ENCODE measurements at places on chromosomes 3 and 15.

GRCh38 chr15:95503640-95504225 lies 826.8 kb upstream of the NR2F2 start:
- no peak for DNase-seq

GRCh38 chr3:130761730-130762311 lies 15.2 kb upstream of the PIK3R4 start:
- DNase-seq, result no peak

- DNase-seq, result no peak
Measured at GRCh38 chr15:90211440-90212143, 10.5 kb downstream of the SEMA4B start.

DNA sequence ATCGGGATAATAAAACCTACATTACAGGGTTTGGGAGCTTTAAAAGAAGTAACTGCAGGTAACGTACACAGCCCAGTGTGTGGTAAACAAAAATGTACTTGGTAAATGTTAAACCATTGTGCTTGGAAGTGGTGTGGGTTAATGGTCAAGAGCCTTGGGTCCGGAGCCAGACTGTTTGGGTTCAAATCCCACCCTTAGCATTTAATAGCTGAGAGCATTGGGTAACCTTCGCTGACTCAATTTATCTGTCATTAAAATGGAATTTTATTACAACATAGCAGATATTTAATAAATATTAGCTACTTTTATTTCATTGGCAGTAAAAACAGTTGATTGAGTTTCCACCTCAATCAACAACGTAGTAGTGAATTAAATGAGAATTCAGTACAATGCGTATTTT lies 1.5 kb downstream of the FSTL1 start:
- DNase-seq, result no peak

DNA sequence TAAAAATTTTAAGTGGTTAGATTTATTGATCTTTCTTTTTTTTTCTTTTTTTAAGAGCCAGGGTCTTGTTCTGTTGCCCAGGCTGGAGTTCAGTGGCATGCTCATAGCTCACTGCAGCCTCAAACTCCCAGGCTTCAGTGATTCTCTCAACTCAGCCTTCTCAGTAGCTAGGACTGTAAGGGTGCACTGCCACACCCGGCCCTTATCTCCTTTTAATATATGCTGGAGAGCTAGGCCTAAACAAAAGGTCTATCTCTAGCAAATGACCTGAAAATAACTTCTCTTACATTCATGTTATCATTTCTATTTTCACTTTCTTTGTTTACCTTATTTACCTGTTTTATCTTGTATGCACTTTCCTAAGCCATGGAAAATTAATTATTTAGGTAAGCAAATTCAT lies 35.2 kb upstream of the MELTF start:
- no peak for DNase-seq

GRCh38 chr3:147418808-147419701 lies 9.9 kb downstream of the ZIC1 start:
- DNase-seq, result no peak

GRCh38 chr3:126467611-126467955 lies 8.1 kb downstream of the ZXDC start:
- DNase-seq, result no peak

DNA sequence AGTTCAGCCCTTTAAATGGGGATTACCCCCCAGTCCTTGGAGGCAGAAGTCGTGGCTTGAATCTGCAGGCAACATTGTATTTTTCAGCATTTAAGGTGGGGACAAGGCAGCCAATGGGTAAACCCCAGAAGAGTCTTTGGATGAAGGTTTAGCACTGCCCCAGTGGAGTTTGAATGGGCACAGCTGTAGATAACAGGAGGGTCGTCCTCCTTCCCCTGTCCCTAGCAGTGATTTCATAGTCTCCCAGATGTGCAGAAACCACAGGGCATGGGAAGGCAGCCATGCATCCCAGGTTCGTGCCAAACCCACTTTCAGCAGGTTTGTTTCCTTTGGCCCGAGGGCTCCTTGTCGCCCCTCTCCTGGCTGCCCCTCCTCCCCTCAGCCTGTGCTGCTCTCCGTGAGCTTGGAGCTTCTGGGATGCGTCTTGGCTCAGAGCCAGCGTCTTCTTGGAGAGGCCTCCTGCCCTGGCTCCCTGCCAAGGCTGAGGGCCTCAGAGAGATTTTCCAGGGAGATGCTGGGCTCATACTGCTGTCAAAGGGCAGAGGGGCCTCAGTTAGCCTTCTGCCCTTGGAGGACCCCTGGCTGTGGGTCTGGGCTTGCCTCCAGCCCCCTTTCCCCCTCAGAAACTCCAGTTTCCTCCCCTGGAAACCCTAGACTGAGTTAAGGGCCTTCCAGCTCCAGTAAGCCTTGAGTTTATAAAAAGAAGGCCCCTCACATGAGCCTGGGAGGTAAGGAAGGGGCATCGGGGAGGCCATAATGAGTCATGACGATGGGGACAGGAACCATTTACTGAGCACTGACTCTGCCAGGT lies 48.9 kb upstream of the POLG start:
- DNase-seq, result no peak

GRCh38 chr15:38876621-38877020 lies 312.0 kb upstream of the RASGRP1 start:
- DNase-seq, result no peak

GRCh38 chr3:60182697-60183096 lies 1068.6 kb downstream of the FHIT start:
- DNase-seq, result no peak

- no peak for DNase-seq
Measured at GRCh38 chr3:155560594-155560993, 184.3 kb downstream of the PLCH1 start.

GRCh38 chr15:99409097-99409473 lies 156.7 kb upstream of the MEF2A start:
- no peak for DNase-seq

GRCh38 chr3:57999417-58000115 lies 8.7 kb upstream of the FLNB start:
- DNase-seq, result no peak

- no peak for DNase-seq
Measured at GRCh38 chr3:171157286-171157685, 130.8 kb upstream of the SLC2A2 start.

DNA sequence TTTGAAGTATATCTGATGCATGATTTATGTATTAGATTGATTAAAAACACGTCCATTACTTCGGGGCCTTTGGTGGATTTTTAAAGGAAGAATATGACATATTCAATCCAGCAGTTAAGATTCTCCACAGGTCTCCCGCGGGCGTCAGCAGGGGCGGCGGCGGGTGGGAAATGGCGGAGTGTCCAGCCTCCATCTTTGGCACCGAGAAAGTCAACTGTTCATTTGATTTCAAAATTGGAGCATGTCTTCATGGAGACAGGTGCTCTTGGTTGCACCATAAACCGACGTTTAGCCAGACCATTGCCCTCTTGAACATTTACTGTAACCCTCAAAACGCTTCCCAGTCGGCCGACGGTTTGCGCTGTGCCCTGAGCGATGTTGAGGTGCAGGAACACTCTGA lies 7.2 kb upstream of the NANOGP8 start:
- no peak for DNase-seq

- DNase-seq, result no peak
Measured at GRCh38 chr3:149902498-149903139, 68.1 kb downstream of the PFN2 start.

GRCh38 chr15:76101655-76102054 lies 41.9 kb downstream of the TMEM266 start:
- no peak for DNase-seq

GRCh38 chr15:57436961-57437360 lies 60.7 kb downstream of the CGNL1 start:
- no peak for DNase-seq

GRCh38 chr3:123584284-123584987 lies 417 bp downstream of the HACD2 start:
- no peak for DNase-seq

- DNase-seq, result no peak
Measured at GRCh38 chr15:43251871-43252250, 14.9 kb downstream of the TGM5 start.

GRCh38 chr3:139653582-139653981 lies 24.2 kb downstream of the NMNAT3 start:
- DNase-seq, result no peak

DNA sequence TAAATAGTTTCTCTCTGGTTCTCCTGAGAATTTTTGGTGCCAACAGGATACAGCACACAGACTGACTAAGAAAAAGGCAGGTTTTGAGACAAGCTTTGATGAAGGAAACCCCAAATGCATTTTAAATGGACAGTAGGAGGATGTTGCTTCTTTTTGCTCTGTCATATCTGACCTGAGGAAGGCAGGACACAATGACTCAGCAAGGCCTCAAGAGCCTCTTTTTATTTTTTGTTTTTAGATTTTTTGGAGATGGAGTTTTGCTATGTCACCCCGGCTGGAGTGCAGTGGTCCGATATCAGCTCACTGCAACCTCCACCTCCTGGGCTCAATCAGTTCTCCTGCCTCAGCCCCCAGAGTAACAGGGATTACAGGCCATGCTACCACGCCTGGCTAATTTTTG lies 16.9 kb upstream of the KNG1 start:
- no peak for DNase-seq

GRCh38 chr3:133280586-133280985 lies 119.3 kb upstream of the BFSP2 start:
- DNase-seq, result no peak

GRCh38 chr3:45026038-45026437 lies at the start of gene CLEC3B:
CLEC3B (plus strand) TSS chr3:45026303; CDS start chr3:45026363, 60 bp downstream.
- no peak for DNase-seq

DNA sequence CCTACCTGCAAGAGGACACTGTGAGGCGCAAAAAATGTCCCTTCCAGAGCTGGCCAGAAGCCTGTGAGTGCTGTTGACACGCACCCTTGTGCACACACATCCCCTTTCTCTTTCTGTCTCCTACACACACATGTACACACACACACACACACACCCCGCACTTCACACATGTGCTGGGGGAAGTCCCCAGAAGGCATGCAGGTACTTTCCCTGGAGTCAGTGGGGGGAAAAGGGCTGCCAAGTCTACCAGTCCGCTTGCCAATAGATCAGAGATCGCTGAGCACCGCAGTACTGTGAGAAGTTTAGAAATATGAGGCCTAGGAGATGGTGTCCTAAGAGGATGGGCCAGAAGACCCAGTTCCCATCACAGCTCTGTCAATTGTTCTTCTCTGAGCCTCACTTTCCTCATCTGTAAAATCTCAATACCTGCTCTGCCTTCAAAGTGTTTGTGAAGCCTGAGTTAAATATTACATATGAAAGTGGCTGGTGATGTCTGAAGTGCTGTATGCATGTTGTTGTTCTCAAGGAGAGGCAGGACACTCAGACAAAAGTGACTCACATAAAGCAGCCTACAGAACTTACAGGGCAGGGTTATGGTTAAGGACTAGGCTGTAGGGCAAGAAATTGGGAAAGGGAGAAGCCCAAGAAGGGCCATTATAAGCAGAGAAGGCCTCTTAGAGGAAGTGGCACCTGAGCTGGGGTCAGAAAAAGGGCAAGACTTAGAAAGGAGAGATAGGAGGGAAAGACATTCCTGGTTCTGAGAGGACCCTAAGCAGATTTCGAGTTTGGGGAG lies 6.8 kb downstream of the IL17RE start:
- no peak for DNase-seq

DNA sequence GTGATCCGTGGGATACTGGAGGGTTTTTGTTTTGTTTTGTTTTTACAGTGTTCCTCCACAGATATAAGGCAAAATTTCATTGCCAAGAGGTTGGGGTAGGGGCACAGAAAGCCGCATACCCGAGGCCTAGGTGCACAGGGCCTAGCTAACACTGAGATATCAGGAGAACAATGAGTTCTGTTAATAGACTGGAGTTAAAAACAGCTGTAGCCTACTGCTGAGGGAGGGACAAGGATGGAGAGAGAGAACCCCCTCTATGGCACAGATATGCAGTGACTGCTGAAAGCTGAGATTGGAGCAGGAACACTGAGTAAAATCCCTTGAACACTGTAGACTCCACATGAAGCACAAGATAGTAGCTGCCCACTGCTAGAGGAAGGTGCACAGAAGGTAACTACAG lies 53.1 kb upstream of the MAP3K13 start:
- no peak for DNase-seq

DNA sequence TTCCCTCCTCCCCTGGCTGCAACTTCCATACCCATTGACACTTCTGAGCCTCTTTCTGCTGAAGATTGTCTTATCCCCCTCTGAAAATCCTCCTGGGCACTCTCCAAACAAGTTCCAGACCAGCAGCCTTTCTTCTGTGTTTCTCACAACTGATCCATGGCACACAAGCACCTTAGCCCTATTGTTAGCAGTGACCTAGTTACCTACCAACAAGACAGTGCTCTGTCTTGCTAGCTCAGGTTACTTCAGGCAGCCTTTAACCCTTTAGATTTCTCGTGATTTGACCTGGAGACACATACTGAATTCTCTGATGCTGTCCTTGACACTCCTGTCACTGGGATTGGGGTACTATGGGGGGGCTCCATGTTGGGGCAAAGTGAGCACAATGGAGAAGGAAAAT lies 82.1 kb downstream of the GTF2E1 start:
- DNase-seq, result no peak

- DNase-seq, result no peak
Measured at GRCh38 chr3:127637546-127637945, 8.6 kb downstream of the PODXL2 start.

GRCh38 chr3:45473841-45474240 lies 85.5 kb downstream of the LARS2 start:
- no peak for DNase-seq

DNA sequence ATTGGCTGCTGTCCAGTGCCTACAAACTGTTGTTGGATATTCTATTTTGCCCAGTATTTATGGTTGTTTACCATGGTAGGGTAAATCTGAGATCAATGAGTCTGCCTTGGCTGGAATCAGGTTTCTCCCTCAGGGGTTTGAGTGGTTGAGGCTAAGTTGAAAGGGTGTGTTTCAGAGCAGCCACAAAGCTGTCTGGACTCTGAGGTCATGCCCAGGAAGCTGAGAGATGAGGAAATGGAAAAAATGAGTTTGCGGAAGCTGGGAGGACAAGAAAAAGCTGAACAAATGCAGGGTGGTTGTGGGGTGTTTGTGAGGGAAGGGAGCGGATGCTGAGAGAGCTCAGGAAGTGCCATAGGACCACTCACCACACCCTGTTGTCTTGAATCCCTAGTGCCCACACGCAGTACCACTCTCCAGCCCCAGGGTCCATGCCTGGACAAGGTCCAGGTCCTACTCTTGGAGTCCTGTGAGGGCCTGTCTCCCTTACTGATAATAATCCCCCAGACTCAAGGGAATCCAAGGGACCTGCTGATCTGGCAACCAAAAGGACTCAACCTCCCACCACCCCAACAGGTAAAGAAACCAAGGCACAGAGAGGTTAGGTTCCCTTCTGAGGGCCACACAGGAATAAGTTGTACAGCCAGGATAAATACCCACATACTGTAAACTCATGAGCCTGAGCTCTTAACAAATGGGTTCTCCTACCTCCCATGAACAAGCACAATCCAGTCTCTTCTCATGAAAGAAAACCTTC lies 81.6 kb downstream of the PPCDC start:
- DNase-seq, result no peak
